ENCODE measurements at places on chromosomes 4 and X. TPM values are rescaled to one million over a fixed set of nuclear protein-coding genes. Genes with fewer than 3 reads are reported as not detected.
A peak's percentile ranks its signal among the peaks of the same experiment; 100 is the strongest.

- DNase-seq, result no peak
These were observed 106.0 kb upstream of the NOCT start for GRCh38 chr4:138909587-138909986.

DNA sequence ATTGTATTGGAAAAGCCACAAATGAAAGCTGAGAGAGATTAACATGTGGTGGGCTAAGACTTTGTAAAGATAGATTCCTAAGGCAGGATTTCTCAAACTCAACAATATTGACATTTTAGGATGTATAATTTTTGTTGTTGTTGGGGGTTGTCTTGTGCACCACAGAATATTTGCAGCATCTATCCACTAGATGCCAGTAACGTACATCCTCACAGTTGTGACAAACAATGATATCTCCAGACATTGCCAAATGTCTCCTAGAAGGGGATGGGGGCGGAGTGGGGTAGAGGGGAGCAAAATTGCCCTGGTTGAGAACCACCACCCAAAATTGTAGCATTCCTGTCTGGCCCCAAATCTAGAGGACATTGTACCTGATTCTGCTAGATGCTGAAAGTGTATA, 14.7 kb upstream of the CBR4 start:
- peak; percentile 15 for DNase-seq

DNA sequence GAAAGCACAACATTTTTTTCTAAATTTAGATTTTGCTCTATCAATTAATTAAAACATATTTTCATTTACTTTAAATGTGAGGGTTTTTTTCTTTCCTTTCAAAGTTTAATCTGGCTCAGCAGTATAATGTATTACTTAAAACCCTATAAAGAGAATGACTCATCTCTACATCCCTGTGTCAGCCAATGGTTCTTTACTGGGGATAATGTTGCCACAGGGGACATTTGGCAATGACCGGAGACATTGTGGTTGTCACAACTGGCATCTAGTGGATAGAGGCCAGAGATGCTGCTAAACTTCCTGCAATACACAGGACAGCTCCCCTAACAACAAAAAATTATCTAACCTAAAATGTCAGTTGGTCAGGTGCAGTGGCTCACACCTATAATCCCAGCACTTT, 53.8 kb downstream of the SYNPO2 start:
- DNase-seq, result no peak

DNA sequence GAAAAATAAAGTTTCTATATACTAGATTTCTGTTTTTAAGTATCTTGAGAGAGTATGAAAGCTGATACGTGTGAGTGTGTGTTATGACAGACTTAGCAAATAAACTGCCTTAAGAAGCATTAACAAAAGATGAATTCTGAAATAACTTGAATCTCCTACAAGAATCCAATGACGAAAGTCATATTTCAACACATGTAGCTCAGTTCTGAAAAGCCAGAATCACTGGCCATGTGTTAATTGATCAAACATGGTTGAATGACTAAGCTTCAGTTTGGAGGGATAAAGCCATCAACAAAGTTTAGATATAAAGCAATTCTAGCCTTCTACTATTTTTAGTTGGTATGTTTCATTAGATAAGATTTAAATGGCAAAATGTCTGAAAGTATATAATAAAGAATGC, 88.5 kb upstream of the ETNPPL start:
- no peak for DNase-seq

- DNase-seq, result no peak
These were observed 9.7 kb upstream of the CDKN2AIP start for GRCh38 chr4:183434666-183435190.

DNA sequence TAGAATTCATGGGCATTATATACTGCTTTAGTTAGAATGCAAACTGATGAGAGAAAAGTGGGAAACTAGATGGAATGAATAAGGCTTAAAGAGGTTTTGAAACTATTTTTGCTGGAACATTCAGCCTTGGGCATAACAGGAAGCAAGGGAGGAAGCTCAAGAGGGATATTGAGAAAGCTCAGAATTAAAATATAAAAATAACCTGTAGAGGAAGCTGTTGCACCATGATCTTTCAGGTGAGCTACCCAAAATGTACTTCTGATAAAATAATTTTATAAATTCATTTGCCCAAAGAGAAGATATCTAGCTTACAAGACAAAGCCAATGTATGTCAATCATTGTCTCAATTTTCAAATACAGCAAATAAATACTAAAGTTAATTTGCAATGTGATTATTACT, 11.3 kb downstream of the GC start:
- DNase-seq, result no peak

- DNase-seq, result no peak
These were observed 5.5 kb downstream of the PPP2R2C start for GRCh38 chr4:6466756-6467381.

DNA sequence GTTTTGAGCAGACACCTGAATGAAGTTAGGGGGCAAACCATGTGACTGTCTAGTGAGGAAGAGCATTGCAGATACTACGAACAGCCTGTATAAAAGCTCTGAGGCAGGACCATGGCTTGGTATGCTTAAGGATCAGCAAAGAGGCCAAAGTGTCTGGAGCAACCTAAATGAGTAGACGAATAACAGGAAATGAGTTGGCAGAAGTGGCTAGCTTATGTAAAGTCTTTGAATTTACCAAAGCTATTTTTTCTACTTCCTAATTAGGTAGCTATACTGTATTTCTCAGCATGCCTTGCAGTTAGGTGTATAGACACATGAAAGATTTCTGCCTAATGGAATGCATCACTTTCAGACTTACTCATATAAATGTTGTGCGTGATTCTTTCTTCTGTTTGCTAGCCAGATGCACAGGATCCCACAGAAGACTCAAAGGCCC, 9.3 kb upstream of the GPRIN3 start:
- DNase-seq, result no peak

- DNase-seq, result no peak
These were observed 518 bp downstream of the TACR3 start for GRCh38 chr4:103719105-103719829.

- DNase-seq, result no peak
These were observed 63.8 kb upstream of the NOCT start for GRCh38 chr4:138951764-138952163.

DNA sequence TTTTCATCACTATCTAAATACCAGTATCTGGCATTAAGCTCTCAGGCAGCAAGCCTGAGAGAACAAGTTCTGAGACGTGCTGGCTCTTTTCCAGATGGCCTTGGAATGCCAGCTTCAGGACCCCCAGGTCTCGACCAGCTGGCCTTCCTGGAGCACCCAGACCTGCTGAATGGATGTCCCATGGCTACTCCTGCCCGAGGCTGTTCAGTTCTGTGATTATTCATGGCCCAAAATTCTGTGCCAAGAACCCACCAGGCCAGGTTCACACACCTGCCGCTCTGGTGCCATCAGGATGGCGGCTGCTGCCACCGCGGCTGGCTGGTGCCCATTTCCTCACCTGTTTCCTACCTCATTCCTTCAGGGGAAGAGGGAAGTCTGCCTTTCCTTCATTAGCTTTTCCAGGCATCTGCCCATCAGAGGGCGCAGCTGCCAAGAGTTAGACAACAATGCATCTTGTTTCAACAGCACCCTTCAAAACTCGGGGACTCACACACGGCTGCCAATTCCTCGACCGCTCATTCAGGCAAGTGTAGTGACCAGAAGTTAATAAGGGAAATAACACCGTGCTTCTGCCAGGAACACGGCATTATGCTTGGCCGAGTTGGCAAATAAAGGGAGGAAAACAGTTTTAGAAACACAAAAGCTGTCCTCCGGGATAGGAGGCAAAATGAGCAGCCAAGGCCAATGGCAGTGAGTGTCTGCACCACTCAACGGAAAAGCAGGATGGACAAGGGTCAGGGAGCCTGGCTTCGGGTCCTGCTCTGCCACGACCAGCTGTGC, 173.8 kb downstream of the NSUN7 start:
- DNase-seq, result no peak

DNA sequence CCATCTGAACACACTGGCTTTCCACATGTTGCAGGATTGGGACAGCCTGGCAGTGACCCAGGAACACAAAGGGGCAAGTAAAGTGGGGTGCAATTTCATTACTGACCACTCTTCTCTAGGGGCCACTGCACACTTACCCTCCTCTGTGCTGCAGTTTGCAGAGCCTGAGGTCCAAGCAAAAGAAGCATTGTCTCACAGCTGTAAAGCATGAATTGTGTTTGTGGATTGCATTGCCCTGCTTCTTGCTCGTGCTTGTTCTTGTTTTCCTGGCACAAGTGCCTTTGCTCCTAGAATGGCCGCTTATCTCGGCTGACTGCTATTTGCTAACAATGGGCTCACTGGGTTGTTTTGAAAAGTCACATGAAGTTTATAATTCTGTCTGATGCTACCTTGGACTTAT, 209.1 kb upstream of the JADE1 start:
- DNase-seq, result no peak

DNA sequence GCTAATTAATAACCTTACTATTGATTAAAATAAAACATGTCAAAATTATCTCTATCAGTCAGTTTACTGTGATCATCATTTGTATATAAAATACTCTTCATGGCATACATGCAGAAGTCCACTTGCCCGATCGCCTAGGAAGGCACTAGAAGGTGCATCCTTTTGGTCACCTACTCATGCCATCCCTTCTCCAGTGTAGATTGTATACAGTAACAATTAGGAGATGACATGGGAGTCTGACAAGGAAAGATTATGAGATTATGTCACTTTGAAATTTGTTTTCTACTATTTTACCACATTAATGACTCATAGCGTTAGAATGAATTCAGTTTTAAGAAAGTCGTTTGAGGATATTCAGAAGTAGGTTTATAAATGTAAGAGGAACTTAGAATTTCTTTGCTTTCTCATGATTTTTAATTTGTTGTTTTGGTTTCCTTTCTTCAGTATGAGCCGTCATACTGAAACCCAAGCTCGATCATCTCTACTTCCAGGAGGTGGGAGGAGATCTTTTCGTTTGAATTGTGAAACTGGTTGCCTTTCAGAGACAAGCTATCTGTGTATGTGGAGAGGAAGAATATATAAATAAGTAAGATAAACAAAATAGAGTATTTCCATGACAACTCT, 51.1 kb upstream of the UNC5C start:
- no peak for DNase-seq

- no peak for DNase-seq
These were observed 50.4 kb downstream of the FHIP1A start for GRCh38 chr4:151459375-151459774.

- DNase-seq, result peak; percentile 32
These were observed at the start of gene STARD8 for GRCh38 chrX:68647156-68647957. Gene STARD8 (plus strand): TSS chrX:68647666. CDS start chrX:68647883, 217 bp downstream.

- DNase-seq, result no peak
These were observed 506.9 kb downstream of the MAGEB5 start for GRCh38 chrX:26722666-26723428.

- no peak for DNase-seq
These were observed 50.0 kb downstream of the KDM6A start for GRCh38 chrX:44922980-44923379.

GRCh38 chr4:20565075-20565721, 135.1 kb upstream of the PACRGL start:
- no peak for DNase-seq

GRCh38 chr4:101103381-101104142, 243.8 kb downstream of the PPP3CA start:
- no peak for DNase-seq

DNA sequence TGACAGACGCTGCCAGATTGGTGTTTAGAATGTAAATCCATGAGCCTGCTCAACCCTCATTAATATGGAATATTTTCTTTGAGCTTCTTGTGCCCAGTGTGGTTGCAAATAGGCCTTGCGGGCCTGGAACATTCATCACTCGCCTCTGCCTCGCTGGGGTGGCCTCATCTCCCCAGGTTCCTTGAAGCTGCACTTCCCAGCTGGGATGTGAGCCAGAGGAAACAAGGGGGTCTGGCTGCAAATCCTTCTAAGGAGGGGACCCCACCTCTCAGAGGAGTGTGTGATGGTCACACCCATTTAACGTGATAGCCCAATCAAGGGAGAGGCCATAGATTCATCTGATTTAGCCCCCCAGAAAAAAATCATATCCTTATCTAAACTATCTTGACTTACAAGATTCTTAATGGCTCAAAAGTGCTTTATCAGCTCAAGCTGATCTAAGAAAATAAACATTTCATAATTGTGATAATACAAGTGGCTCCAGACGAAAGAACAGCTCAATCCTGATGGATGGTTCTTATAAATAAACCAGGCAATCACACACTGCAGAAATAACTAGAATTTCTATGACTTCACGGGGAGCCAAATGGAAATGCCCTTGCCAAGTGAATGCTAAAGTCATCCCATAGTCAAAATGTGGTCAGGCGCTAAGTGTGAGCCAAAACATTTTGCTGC, 189.9 kb downstream of the PTTG2 start:
- DNase-seq, result no peak

GRCh38 chr4:9977518-9978031, 43.7 kb downstream of the SLC2A9 start:
- no peak for DNase-seq

DNA sequence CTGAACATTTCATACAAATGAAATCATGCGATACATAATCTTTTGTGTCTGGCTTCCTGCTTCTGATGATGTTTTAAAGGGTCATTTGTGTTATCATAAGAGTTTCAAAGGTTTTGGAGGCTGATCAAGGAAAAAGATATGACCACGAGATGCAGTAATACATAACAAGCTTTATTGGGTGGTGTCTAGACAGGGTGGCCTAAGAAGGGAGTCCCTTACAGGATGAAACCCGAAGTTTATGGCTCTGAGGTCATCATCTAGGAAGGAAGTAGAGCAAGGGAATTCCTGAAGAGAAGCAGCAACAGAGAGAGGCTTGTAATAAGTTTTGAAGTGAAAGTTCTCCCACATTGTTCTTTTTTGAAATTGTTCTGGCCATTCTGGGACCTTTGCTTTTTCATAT, 40.8 kb upstream of the SOD3 start:
- DNase-seq, result no peak

DNA sequence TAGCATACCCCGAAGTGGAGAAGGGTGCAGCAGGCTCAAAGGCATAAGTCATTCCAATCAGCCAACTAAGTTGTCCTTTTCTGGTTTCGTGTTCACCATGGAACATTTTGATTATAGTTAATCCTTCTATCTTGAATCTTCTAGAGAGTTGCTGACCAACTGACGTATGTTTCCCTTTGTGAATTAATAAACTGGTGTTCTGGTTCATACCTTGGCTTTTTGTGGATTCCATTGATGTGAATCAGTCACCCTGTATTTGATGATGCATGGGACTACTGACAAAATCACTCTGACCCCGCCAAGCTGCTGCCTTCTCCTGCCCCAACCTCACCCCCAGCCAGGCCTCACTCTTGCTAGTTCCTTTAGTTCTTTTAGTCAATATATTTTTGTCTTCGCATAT, 32.7 kb downstream of the F9 start:
- DNase-seq, result no peak

- DNase-seq, result no peak
These were observed 104.3 kb upstream of the STK26 start for GRCh38 chrX:131918839-131919238.

Gene C4orf50
- total RNA-seq, result not detected

Gene FAM47A
- not detected for total RNA-seq

Gene THAP6
- 25.5 TPM for total RNA-seq

Gene AMMECR1
- 9.2 TPM for total RNA-seq

Gene SUV39H1
- 16.3 TPM for total RNA-seq

Gene WDFY3
- 39.9 TPM for total RNA-seq

Gene ADAMTS3
- not detected for total RNA-seq

Gene DUX4
- not detected for total RNA-seq

Gene SMIM14
- total RNA-seq, result 21.6 TPM

Gene MAOA
- 13.6 TPM for total RNA-seq

Gene NLGN4X
- total RNA-seq, result 0.05 TPM
